ENCODE measurements at places on chromosomes 3 and 15.

- no peak for DNase-seq
These were observed 386.5 kb upstream of the SGO1 start for GRCh38 chr3:20572473-20572872.

- no peak for DNase-seq
These were observed 654.6 kb upstream of the LMCD1 start for GRCh38 chr3:7847021-7847420.

DNA sequence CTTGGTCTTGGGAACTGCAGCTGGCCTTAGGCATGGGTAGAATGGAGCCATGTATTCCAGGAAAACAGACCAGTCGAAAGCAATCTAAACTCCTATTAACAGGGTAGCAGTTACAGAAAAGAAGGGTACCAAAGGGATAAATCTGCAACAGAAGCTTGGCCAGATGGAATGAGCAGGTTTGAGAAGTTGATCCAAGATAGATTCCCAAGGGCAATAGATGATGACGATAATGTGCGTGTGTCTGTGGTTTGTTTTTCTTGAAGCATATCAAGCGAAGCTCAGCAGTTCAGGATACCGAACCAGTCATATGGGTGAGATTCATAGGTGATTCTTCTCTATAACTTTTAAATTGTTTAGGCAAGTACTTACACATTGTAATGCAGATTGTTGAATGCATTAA, 203.8 kb upstream of the SEMA6D start:
- DNase-seq: no peak

DNA sequence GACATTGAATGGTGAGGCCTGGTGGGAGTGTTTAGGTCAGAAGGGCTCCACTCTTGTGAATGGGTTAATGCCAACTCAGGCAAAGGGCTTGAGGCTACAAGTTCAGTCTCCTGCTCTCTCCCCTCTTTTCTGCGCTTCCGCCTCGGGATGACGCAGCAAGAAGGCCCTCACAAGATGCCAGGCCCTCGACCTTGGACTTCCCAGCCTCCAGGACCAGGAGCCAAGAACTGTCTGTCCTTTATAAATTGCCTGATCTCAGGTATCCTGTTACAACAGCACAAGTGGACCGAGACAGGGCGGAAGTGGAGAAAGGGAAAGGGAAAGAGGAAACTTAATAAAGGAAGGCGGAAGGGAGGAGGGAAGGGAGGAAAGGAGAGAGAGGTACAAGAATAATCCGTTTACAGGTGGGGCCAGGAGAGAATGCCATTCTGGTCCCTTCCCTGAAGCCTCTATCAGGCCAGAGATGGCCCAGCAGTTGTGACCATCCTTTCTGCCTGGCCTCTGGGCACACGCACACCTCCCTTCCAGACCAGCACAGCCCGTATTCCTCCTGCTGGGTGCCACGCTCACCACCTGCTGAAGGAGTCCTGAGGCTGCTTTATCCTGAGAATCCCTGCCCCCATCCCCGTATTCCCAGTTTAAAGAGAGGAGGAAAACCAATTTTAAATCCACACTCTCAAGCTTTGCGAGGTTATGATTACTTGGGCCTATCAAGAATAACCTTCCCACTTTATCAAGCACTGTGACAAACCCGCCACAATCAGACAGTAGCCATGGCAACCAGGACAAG, 64.2 kb downstream of the OXNAD1 start:
- DNase-seq: no peak

GRCh38 chr3:65473736-65474135, 565.0 kb downstream of the MAGI1 start:
- DNase-seq: no peak

DNA sequence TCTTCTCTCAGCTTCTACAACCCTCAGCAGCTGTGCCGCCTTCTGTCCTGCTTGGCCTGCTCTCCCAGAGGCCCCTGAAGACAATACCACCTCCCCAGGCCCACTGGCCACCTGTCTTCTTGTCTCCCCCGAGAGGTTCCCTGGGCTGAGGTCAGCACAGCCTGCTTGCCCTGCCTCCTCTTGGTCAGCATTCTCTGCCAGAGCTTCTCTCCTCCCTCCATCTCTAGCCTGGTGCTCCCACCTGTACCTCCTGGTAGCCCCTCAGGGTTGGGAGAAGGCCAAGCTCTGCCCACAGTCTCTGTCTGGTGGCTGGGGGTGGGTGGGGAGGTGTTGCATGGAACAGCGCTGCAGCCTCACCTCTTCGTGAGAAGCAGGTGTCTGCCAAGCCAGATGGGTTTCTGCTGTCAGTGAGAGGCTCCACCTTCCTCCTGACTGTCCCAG, 5.6 kb upstream of the ISLR start:
- no peak for DNase-seq

GRCh38 chr3:188513662-188514328, 359.8 kb downstream of the LPP start:
- DNase-seq: no peak

DNA sequence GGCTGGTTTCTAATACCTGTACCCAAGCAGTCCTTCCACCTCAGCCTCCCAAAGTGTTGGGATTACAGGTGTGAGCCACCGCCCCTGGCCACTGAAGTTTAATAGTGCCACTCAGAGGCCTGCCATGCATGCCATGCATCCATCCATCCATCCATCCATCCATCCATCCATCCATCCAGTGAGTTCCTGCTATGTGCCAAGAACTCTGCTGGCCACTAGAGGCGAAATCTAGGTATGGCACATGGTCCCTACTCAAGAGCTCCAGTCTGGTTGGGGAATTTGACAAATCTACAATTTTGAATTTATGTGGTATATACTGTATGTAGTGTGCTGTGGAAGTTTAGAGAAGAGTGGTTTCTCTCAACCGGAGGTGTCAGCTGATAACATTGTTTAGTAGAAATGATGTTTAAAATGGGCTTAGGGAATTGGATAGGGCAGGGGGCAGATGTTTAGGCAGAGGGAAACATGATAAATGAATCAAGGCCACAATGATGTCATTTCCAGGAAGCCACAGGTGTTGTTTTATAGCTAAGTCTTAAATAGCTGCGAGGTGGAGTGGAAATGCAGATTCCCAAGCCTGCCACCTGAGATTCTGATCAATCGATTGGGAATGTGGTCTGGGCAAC, 384.4 kb upstream of the C2CD4B start:
- no peak for DNase-seq

DNA sequence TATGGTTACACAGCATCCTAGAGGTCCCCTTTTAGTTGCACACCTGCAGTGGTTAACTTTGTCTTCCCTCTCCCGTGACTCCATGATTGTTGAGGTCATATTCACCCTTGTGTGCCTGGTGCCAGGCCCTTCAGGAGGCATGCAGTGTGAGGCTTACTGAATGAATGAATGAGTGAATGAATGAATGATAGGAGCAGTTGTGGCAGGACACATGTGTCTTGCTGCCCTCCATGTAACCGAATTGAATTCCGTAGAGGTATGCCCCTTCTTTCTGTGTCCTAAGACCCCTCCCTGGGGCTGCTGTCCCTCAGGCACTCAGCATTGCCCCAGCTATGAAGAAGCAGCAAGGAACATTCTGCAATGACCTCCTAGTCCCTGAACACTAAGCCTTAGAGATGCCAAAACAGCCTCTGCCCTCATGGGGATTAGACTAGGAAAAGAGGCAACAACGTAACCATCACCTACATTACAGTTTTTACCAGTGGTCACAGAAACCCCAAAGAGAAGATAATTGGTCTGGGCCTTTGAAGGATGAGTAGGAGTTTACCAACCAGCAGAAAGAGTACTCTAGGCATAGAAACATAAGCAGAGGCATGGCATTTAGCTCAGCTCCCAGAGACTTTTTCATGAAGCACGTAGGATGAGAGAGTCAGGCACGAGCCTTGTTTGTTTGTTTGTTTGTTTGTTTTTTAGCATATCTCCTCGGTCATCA, 22.5 kb upstream of the CPNE9 start:
- DNase-seq: no peak

DNA sequence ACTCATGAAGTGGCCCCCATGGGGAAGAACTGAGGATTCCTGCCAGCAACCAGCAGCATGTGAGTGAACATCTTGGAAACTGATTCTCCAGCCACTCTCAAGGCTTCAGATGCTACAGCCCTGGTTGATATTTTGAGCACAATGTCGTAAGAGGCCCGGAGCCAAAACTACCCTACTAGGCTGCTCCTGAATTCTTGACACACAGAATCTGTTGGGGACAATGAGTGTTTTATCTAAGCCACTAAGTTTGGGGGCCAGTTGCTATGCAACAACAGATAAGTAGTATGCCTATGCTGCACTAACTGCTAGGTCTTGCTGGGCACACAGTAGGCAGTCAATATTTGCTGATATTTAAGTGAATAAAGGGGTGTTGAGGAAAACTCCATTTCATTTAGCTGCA, 89.9 kb upstream of the CHL1 start:
- DNase-seq: no peak

GRCh38 chr3:69948246-69948862, 51.2 kb upstream of the SAMMSON start:
- no peak for DNase-seq

DNA sequence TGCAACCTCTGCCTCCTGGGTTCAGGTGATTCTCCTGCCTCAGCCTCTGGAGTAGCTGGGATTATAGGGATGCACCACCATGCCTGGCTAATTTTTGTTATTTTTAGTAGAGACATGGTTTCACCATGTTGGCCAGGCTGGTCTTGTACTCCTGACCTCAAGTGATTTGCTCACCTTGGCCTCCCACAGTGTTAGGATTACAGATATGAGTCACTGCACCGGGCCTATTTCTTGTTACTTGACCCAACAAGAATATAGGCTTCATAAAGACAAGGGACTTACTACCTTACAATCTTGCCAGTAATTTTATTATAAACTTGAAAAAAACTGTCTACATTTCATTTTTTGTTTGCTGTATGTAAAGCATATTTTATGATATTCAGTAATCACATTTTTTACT, 21.4 kb upstream of the ZBTB47 start:
- DNase-seq: no peak

DNA sequence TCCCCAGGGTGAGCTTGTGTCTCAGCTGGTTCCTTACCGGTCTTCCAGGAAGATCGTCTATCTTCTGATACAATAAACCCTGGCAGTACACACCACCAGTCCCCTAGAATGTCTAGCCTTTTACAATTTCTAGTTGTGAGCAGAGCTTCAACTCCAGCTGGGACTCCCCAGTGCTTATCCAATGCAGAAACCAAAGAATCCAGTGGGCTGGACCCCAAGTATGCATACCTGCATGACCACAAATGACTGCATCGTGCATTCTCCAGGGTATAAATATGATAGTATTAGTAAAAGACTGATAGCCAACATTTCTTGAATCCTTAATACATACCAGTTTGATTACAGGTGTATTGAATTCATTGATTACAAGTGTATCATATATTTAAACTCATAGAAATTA, 176.0 kb downstream of the SATB1 start:
- no peak for DNase-seq

- DNase-seq: no peak
These were observed 209.2 kb upstream of the TPRG1 start for GRCh38 chr3:188962253-188963247.

GRCh38 chr15:90259524-90259923, 5.9 kb upstream of the NGRN start:
- DNase-seq: no peak

GRCh38 chr3:144314946-144315345, 343.3 kb downstream of the DIPK2A start:
- no peak for DNase-seq
